ENCODE measurements at places on chromosomes 5 and 9.

- no peak for DNase-seq
Observed at GRCh38 chr9:114151426-114151956, 3.8 kb upstream of the COL27A1 start.

DNA sequence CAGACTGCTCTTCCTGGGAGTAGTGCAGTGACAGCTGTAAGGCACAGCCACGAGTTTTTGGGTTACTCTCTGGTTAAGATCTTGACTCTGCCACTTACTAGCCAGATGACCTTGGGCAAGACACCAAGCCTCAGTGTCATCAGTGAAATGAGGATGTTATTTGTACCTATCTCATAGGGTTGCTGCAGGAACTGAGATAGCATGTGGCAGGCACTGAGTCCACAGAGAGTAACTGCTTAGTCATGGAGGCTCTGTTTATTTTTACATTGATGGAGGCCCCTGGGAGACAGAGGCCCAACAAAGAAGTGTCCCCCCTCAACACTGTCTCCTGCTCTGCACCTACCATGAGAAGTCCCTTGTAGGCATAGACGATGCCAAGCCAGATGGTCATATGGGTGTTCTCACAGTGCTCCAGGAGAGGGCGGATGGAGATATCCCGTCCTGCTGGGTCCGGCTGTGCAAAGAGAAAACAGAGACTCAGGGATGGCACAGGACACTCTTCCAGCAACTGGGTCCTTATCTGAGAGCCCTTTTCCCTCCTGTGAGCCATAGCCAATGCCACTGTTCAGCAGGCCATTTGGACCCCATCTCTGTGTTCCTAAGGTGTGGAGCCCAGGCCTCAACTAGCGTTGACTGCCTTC is 55.4 kb upstream of the TBC1D2 start:
- DNase-seq: no peak

DNA sequence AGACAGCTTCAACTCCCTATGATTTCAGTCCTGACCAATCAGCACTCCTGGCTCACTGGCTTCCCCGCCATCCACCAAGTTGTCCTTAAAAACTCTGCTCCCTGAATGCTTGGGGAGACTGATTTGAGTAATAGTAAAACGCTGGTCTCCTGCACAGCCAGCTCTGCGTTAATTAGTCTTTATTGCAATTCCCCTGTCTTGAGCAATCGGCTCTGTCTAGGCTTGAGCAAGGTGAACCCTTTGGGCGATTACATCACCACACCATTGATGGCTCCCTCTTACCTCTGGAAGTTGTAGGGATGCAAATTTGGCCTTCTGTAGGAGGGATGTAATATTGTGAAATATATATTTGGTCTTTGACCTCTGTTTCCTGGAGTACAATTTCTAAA is 2.9 kb upstream of the SLC23A1 start:
- no peak for DNase-seq

- no peak for DNase-seq
Observed at GRCh38 chr9:70485273-70485858, 70.9 kb upstream of the KLF9 start.

DNA sequence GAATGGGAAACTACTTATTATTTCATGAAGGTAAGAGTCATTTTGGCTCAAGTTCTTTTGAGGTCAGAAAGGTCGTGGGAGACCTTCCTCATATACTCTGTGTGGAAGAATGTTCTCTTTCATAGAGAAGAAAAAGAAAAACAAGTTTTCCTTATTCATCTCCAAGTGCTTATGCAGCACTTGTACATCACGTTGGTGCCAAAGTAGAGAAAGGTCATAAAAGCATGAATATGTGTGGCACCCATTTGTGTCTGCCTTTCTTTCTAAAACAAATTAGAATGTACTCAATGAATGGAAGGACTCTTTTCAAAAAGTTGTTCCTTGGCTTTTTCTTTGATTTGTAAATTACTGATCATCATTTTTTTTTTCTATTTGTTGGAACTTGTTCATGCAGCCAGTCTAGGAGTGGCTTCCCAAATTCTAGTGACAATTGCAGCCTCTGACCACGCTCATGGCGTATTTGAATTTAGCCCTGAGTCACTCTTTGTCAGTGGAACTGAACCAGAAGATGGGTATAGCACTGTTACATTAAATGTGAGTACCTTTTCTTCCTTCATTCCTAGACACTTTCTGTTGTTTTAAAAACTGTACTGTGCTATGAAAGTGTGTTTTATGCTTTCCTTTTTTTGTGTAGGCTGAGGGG is 122.4 kb downstream of the ADGRV1 start:
- DNase-seq: no peak

DNA sequence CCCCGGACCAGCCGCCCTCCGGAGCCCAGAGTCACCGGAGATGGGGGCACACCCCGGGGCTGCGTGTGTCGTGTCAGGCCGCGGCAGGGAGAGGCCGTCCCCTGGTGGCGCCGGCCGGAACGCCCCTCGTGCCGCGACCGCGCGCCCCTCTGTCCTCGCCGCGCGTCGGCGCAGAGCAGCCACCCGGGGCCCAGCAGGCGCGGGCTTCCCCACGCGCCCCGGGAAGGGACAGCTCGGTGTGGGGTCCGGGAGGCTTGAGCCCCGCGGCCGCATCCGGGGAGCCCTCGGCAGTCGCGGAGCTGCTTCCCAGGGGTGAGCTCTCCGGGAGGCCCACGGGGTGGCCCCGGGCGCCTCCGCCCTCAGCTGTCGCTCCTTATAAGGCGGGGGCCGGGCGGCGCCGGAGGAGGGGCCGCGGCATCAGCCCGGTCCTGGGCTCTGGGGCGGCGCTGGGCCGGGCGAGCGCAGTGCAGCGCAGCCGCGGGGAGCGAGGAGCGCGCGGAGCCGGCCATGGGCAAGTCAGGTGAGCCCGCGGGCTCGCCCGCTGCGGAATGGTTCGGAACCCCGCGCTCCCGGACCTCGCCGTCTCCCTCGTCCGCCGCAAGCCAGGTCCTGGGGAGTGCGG is at the start of gene GLIPR2:
Gene GLIPR2 (plus strand): TSS at position 462 of the 622 bp plus-strand sequence. CDS start 46 bp downstream, at position 508.
- DNase-seq: peak; percentile 74

- no peak for DNase-seq
Observed at GRCh38 chr9:137431416-137431931, 8.3 kb downstream of the NOXA1 start.

GRCh38 chr5:178221853-178222252 is 10.7 kb downstream of the PHYKPL start:
- no peak for DNase-seq

- no peak for DNase-seq
Observed at GRCh38 chr5:117759849-117760499, 1185.4 kb upstream of the SEMA6A start.

DNA sequence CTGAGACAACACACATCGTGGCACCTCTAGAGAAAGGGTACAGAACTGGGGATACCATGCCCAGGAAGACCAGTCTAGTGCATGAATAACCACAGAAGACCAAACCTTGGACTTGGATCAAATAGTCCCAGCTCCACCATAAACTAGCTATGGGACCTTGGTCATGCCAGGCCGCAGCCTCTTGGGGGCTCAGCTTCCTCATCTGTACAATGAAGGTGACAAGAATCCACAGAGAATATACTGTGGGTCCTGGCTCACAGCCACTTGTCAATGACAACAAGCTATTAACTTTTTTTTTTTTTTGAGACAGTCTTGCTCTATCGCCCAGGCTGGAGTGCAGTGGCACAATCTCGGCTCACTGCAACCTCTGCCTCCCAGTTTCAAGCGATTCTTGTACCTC is 3.9 kb downstream of the KYAT1 start:
- no peak for DNase-seq

DNA sequence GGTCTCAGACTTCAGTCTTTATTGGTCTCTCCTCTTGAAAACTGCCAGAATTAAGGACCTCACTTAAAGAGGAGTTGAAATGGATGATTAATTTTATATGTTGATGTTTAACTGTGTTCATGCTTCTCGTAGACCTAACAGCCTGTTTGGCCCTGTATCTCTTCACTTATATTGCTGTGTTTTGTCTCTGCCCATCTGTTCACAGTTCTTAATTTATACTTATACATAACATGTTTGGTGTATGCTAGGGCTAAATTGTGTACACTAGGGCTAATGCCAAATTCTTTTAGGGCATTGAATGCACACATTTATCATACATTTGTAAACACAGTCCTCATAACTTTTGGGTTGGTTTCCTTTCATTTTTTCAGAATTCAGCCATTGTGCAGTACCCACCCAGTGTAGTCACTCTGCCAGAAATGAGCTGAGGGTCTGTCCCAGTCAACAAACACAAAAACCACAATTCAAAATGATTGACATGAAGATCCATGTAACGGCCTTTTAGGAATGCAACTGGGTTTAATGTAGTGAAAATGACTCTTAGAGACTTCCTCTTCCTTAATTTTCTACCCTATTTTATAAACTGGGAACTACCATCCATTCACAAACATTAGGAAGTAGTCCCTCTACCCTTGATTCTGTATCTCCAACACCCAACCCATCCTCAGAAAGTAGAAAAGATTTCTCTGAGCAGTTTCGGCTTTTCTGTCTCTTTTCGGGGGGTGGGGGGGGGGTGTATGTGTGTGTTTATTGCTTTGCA is 668.8 kb upstream of the KLF4 start:
- DNase-seq: no peak

DNA sequence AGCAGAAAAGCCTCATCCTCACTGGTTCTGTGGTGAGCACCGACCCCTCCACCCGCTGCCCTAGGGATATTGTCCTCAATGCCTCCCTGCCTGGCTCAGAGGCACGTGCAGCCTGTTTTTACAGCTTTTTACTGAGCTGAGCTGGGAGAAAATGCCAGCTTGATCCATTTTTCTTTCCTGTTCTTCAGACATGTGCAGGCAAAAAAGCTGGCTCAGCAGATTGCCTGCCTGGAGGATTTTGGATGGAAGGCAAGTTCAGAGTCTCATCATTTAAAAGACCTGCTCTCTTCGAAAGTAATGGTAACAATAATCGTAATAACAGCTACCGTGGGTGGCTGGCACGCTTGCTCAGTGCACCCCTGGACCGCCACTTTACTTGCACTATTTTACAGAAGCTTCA is 135.0 kb upstream of the SMIM23 start:
- no peak for DNase-seq

GRCh38 chr9:92257327-92257726 is 36.2 kb downstream of the IARS1 start:
- no peak for DNase-seq

DNA sequence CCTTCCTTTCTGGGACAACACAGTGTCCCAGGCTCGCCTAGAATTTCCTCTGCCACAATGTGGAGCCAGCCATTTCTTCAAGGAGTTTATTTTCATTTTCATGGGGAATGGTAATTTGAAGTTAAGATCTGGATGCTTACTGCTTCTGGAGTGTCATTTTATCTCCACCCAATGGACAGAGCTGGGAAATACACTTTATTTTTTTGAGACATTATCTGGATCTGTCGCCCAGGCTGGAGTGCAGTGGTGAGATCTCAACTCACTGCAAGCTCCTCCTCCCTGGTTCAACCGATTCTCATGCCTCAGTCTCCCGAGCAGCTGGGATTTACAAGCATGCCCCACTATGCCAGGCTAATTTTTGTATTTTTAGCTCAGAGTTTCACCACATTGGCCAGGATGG is 12.7 kb upstream of the THG1L start:
- DNase-seq: no peak

GRCh38 chr9:123377211-123377971 is 21.4 kb downstream of the CRB2 start:
- DNase-seq: no peak

DNA sequence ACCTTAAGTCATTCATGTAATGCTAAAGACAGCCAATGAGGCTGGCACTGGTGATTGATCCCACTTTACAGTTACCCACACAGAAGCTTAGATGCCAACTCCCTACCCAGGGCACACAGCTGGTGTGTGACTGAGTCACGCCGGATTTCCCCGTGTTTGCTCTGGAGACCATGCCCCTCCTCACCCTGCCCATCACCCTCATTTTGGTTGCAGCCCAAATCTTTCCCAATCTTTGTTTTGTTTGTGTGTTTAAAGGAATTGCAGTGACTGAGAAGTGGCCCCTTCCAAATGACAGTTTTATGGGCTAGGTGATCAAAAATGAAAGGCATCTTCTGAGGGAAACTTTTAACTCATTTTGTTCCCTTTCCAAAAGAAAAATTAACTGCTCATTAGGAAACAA is 10.9 kb downstream of the FBXL7 start:
- DNase-seq: no peak

DNA sequence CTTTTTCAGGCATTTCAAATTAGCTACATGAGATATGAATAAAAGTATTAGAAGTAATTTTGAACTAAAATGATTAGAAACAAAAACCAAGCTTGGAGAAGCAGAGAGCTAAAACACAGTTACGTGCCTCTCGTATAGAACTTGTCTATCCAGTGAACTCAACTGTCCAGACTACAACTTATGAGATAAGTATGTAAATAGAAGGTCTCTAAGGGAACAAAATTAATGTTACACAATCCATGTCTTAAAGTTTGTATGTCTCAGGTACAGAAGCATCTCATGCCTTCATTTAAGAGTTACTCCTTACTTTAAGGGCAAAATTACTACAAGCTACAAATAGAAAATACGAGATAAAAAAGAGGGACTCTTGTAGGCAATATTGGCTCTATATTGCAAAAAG is 316.8 kb downstream of the CETN3 start:
- DNase-seq: no peak

GRCh38 chr5:117594166-117594565 is 1019.5 kb upstream of the SEMA6A start:
- no peak for DNase-seq

- no peak for DNase-seq
Observed at GRCh38 chr5:141492168-141492885, 3.4 kb downstream of the PCDHGC5 start.

DNA sequence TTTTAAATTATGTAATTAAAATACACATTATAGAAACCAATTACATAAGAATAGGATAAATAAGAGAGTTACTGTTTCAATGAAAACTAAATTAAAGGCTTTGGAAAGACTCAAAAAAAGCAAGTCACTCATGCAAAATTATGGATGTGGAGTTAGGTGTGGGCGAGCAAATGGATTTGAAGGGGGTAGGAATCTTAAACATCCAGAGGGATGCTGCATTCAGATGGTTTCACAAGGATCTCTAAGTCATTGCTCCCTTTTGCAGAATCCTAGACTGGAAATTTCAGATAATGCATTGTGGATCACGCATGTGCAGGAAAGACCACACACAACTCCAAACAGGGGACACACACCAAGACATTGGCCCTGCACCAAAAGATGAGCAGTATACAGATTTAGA is 57.5 kb downstream of the DRD1 start:
- DNase-seq: no peak

DNA sequence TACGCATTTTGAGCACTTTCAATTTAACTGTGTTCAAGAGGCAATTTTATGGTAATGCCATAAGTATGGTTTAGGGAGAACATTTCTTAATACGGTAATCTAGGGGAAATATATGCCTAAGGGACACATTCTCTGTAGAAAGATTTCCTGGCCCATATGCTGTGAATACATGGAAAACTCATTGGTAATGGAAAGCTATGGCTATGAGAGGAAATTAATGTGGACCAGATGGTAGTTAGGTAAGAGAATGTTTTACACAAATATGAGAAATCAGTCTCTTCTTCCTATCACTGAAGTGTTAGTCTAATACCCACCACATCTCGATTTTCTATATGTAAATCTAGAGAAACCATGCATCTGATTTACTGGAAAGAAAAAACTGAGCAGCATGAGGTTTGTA is 105.0 kb downstream of the SEMA6A start:
- no peak for DNase-seq
